ENCODE measurements at places on chromosomes 3 and 15.

DNA sequence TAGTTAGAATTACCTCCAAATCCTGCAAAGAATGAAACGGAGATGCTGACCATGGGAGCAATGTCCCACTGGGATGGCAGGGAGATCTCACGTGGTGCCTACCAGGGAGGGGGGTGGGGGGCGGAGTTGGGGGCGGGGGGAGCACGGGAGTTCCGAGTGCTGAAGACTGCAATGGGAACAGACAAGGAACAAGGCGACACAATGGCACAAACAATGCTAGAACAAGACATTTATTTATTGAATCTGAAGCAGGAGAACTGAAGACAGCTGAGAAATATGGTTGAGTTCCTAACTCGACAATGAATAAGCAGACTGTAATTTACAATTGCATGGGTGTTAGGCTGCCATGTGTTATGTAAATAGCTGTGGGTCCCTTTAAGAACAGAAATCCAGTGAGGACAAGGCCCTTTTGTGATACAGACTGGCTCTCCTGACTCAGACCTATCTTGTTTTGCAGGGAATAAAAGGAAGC is 91.2 kb downstream of the AQP9 start:
- DNase-seq, result no peak

GRCh38 chr15:45130291-45131000 is 652 bp downstream of the DUOX1 start:
- DNase-seq, result no peak

DNA sequence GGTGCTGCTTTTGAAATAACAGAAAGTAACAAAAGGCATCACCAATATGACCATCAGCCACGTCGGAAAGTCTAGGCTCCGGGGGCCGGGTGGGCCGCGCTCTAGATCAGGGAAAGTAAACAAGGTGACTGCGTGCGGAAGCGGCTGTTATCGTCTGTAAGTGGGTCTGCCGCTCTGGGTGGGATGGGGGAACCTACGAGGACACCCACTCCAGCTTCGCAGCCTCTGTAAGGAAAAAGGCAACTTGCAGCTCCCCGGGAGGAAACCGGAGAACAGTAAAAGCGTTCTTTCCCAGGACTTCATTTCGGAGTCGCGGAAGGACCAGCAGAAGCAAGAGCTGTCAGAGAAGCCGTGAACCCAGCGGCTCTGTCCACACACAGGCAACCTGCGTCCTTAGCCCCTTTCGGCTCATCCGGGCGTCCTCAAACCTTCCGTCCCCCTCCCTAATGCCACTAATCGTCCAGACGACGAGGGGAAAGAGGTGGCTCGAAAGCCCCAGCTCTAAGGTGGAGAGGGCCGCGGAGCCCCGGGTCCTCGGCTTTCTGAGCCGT is 461 bp downstream of the XRN1 start:
- peak; percentile 12 for DNase-seq

GRCh38 chr3:182370949-182371348 is 422.4 kb upstream of the ATP11B start:
- DNase-seq, result no peak

GRCh38 chr3:60770532-60770931 is 480.7 kb downstream of the FHIT start:
- no peak for DNase-seq

GRCh38 chr3:98733053-98733811 is 29.9 kb upstream of the ST3GAL6 start:
- DNase-seq, result no peak

DNA sequence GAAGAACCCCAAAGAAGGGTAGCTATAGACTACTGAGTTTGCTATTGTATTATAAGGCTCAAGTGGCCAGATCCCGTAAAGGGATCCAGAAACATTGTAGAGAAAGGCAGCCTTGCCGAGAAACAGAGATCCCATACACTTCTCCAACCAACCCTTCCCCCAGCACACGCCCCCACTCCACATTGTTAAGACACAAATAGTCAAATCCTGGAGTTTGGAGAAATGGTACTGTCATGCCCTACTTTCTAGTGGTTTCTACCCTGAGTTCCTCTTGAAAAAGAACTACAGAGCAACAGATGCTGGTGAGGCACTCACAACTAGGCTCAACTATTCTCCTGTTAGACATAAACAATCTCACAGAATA is 33.2 kb downstream of the B4GALT4 start:
- no peak for DNase-seq

- DNase-seq, result no peak
Observed at GRCh38 chr3:163768048-163768447, 1310.2 kb downstream of the SI start.

DNA sequence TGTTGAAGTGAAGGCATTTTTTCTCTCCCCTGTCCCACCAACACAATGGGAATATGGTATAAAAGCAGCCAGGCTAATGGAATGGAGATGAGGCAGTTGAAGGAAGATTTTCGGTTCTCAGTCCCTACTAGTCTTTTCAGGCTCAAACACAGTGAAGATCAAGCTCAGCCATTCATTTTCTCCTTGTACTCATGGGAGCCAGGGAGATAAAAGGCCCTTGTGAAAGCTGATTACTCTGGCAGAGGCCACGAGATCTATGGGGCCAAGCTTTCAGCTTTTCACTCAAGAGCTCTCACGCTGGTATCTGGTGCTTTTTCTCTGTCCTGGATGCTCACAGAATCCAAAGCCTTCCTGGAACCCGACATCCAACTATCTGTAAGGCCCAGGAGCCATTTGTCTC is 14.5 kb upstream of the FAN1 start:
- DNase-seq, result no peak

DNA sequence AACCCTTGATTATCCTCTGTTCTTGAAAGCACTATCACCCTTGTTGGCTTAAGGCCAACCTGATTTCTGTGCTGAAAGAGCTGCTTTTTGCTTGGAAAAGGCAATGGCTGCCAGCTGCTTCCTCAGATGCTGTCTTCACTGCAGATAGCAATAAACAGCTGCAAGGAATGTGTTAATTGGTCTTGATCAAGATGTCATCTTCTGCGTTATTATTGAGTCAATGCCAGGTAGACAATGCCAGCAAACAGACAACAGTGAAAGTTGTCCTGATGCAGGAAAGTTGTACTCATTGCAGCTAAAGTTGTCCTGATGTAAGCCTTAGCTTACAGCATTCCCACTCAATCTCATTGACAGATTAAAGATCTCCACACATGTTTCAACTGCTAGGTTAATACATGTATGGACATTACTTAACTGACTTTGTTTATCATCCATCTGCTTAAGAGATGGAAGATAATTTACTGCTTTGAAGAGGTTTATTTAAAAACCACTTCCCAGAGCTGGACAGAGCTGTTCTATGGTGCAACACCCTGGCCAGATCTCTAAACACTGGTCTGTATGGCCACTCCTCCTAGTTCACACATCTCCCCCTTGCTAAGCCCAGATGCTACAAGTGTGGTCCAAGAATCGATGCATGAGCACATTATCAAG is 251.0 kb upstream of the MCTP2 start:
- no peak for DNase-seq

- no peak for DNase-seq
Observed at GRCh38 chr3:39124876-39125840, 17.7 kb downstream of the TTC21A start.

DNA sequence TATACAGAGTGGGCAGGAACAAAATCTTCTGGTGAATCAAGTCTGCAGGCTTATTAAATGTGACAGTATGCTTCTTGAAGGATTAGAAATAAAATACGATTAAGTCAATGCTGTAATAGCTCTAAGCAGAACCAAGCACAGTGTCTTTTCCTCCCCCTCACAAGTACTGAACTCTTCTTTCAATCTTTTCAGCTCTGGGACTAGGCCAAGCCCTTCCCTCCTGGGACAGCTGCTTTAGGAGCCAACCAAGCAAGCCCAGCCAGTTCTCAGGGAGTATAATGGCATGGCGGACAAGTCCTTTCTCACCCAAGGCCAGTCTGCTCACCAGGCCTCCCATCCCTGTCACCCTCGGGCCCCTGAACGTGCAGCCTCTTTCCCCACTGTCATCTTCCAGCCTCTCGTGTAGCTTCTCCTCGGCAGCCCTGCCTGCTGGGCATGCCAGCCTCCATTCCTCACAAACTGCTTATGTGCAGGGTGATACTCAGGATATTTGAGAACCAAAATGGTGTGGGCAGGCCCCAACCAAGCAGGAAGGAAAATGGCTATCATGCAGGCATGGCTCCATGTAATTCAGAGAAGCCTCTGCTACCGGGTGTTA is 8.4 kb upstream of the PPP1R2 start:
- DNase-seq, result no peak

- DNase-seq, result no peak
Observed at GRCh38 chr15:40456299-40456712, 14.5 kb upstream of the CHST14 start.

- no peak for DNase-seq
Observed at GRCh38 chr3:9161811-9162210, 87.6 kb downstream of the SRGAP3 start.

- DNase-seq, result peak; percentile 85
Observed at GRCh38 chr3:24242012-24242698, 252.5 kb downstream of the THRB start.

- no peak for DNase-seq
Observed at GRCh38 chr3:16724487-16724886, 119.3 kb upstream of the DAZL start.

DNA sequence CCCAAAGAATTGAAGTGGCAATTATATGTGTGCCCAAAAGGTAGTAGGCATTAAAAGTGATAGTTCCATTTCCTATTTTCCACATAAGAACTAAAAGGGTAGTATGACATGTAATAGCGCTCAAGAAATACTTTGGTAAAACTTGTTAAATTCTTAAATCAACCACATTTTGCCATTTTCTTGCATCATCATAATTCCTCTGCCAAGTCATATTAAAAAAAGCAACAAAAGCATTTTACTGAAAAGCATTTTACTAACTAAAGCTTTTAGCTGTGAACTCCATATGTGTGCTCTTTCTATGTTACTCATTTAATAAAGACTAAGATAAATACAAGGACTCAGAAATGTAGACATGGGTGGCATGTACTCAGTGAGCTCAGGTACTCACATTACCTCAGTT is 70.1 kb downstream of the GPR160 start:
- DNase-seq, result no peak

GRCh38 chr3:41317718-41318117 is 118.4 kb downstream of the CTNNB1 start:
- DNase-seq, result peak; percentile 72

- no peak for DNase-seq
Observed at GRCh38 chr3:81518945-81519344, 242.5 kb downstream of the GBE1 start.

- no peak for DNase-seq
Observed at GRCh38 chr3:86774082-86774691, 216.8 kb downstream of the VGLL3 start.

- DNase-seq, result no peak
Observed at GRCh38 chr3:30474371-30474770, 132.0 kb upstream of the TGFBR2 start.

DNA sequence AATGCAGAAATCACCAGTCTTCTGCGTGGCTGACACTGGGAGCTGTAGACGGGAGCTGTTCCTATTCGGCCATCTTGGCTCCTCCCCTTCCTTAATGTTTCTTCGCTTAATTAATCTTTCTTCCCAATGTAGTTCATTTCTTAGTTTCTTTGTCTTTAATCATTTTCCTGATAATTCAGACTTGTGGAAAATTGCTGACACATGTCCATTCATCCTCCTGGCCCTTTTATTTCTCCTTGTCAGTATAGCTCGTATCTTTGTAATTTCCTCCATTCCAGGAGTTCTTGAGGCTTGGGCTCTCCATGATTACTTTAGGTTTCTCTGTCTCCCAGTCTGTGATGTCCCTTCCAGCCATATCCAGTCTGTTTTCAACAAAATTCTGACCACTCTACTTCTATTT is 98.7 kb downstream of the UBE2E2 start:
- DNase-seq, result no peak

GRCh38 chr15:70503073-70503745 is 260.1 kb downstream of the UACA start:
- DNase-seq, result no peak

GRCh38 chr3:81761904-81762580 is 597 bp upstream of the GBE1 start:
- no peak for DNase-seq

- DNase-seq, result no peak
Observed at GRCh38 chr3:122389892-122390291, 5.9 kb downstream of the FAM162A start.

DNA sequence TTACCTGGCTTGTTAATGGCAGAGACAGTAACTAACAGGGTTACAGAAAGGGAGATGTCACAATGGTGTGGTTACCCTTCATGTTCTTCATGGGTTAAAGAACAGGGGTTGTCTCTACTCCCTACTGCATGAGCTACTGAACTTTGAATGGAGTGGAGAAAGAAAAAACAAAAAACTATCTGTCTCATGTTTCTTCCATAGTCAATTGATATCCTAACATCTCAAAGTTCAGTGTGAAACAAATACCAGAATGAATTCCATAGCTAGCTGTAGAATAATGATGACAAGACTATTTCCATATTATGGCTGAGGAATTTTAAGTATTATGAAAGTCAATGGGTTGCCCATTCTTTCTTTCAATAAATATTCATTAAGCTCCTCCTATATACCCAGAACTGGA is 161.3 kb upstream of the LPP start:
- no peak for DNase-seq

DNA sequence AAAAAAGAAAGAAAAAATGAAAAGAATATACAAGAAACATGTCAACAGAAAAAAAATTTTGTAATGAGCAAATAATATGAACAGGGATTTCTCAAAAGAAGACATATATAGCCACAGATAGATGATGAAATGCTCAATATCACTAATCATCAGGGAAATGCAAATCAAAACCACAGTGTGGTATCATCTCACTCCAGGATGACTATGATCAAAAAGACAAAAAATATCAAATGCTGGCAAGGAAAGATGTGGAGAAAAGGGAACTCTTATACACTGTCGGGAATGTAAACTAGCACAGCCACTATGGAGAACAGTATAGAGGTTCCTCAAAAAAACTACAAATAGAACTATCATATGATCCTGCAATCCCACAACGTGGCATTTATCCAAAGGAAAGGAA is 94.1 kb downstream of the C3orf70 start:
- no peak for DNase-seq

DNA sequence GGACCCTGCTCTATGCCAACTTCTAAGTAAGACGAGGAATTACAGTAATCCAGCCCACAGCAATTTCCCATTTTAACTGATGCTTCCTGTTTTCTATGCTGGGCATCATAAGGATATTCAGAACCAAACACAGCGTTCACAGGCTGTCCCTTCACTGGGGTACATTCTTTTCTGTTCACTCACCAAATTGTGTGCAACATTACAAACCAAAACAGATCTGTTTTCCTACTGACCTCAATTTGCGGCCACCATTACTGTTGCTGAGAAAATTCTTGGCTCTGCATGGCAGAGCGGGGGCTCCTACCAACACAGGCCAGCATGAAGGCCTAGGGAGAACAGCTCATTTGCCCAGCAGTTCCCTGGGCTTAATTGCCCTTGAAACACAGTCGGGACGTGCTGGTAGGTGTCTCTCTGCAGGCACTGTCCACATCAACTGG is 76.5 kb downstream of the MYO1E start:
- DNase-seq, result peak; percentile 95
